ENCODE measurements at places on chromosomes 16 and 17.
A peak's percentile ranks its signal among the peaks of the same experiment; 100 is the strongest.

DNA sequence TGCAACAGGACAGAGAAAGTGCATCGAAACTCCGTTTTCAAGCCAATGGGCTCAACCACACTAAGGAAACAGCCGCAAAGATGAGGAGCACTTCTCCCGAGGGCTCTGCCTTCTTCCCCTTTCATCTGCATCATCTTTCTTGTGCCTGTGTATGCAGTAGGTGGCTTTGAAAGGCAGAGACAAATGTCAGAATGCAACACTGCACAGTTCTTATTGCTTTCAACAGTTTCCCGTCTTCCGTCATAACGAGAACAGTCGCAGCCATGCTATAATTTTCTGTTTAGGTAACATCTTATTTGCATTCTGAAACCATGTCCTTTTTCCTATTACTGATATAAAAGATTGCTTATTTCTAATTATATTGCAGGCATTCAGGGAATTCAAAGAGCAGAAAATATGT lies 205.2 kb downstream of the SLC39A11 start:
- DNase-seq: no peak

GRCh38 chr16:86635176-86635876 lies 57.0 kb downstream of the FOXL1 start:
- no peak for DNase-seq

DNA sequence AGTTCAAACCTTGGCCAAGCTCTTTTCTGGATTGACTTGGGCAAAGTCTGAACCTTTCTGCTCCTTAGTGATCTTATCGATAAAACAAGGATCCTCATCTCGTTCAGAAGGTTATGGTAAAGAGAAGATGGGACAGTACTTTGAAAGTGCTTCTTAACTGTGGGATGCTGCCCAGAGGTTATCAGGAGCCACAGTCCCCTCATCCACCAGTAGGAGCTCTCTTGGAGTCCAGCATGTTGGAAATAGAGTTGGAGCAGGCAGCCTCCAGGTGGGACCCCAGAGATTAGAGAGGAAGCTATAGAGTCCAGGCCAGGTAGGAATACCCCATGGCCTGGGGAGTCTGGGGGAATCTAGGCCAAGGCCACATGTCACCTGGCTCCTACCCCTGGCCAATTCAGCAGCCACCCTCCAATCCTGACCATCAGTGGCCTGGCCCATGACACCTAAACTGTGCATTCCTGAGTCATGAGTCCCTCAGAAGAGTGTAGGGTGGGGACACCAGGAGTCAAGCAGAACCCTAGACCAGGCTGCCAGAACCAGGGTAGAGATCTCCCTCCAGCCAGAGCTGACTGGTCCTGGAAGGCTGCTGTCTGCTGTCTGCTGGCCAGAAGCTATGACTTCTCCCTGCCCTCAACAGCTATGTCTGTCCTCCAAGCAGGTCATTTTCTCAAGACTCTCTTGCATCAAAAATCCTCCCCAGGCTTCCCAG lies 144.3 kb downstream of the AIPL1 start:
- no peak for DNase-seq

- DNase-seq: no peak
Measured at GRCh38 chr16:70660672-70661350, 14.5 kb downstream of the IL34 start.

DNA sequence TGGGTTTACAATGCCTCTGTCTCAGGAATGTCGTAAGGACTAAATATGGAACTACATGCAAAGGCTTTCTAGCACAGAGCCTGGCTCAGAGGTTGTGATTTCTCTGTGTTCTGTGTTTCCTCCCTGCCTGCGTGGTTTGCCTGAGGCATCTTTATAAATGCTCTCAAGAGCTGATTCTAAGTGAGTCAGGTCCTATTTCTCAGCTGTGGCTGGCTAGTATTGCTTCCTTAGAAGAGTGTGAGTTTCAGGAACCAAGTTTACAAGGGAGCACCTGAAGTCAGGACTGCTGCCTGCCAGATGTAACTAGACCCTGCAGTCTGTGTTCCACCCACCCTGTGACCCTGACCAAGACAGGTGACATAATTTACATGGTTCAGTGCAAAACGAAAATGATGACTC lies 8.0 kb upstream of the CCL1 start:
- DNase-seq: no peak

DNA sequence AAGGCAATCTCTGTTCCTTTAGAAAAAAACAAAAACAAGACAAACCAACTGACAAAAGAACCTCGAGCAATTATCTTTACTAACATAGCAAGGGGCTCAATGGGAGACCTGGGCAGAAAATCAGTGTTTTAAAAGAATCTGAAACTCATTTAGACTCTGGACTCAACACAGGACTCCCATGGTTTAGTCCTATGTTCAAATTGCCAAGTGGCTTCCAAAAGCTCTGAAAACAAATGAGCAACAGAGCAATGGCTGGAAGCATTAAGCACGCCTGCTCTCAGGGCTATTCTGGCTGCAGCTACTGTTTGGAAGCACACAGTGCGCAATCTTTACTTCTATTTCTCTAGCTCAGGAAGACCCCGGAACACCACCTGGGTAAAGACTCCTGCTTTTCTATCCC lies 162.0 kb downstream of the AATF start:
- DNase-seq: no peak

DNA sequence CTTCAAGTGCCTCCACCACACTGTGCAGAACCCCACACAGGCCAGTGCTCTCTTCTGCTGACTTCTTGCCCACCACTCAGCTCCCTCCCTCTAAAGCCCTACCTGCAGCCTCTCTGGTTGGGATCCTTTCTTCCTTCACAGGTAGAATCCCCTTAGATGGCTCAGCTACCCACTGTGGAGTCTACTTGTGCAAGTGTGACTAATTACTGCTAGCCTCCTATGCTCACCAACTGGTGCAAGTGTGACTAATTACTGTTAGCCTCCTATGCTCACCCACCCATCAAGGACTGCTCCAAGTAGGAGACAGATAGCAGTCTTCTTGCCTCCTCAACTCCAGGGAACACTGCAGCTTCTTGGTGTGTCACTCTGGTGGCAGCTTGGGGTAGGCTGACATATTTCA lies 43.6 kb downstream of the TEX14 start:
- no peak for DNase-seq

- no peak for DNase-seq
Measured at GRCh38 chr16:27319257-27319965, 5.6 kb downstream of the IL4R start.

GRCh38 chr16:5058476-5058875 lies 7.3 kb downstream of the C16orf89 start:
- no peak for DNase-seq

DNA sequence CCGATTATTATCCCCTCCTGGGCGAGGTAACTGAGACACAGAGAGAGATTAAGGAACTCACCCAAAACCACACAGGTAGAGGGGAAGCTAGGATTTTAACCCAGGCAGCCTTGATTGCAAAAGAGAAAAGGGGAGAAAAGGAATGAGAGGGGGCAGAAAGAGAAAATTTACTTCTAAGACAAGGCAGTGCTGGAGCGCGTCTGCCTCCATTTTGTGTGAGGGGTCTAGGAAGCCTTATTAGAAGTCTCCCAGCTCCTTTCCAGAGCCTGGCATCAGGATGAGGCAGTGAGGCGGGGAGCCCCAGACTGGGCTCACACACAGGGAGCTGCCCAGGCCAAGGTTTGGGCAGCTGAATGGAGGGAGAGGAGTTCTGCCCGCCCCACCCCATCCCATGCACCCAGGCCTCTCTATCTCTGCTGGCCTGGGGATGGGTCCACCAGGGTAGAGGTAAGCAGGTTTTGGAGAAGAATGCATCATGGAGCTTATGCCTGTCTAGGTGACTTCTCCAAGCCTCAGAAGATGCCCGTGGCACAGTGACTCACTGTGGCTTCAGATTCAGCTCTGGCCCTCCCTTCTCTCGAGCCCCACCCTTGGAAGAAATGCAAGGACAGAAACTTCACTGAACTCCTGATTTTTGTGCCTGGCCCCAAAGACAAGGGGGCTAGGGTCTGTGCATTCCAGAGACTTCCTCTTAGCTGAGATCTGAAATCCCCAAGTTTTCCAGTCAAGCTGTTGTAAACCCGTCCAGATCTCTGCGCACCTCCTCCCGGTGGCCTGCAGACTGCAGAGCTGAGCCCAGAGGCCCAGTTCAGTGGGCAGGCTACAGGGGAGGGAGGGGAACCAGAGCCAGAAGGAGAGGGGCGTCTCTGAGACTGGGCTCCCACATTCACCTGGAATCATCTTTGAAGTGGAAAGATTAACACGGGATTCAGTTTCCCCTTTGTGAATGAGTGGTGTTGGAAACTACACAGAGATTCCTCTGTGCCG lies 95.1 kb upstream of the CDH5 start:
- no peak for DNase-seq

- no peak for DNase-seq
Measured at GRCh38 chr17:69187294-69187693, 41.3 kb downstream of the ABCA10 start.

GRCh38 chr17:76983075-76983775 lies 115.0 kb downstream of the MGAT5B start:
- no peak for DNase-seq

DNA sequence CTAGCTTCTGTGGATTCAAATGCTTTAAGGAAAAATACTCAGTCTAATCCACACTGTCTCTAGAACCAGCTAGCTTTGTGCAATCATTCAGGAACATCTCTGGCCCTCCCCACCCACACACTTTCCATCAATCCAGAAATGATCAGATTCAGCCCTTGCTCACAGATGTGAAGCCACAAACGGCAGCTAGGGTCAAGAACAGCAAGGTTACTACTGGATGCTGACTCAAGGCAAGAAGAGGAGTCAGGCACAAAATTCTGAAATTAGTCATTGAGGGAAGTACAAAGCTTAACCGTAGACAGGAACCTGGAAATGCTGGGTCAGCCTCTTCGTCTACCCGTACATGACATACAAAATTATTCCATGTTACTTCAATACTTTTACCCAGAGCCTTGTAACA lies 174.6 kb downstream of the CDH13 start:
- DNase-seq: no peak

GRCh38 chr17:47952171-47953021 lies 5.3 kb downstream of the PRR15L start:
- DNase-seq: no peak

GRCh38 chr17:28524476-28525424 lies 18.6 kb downstream of the FOXN1 start:
- DNase-seq: no peak

DNA sequence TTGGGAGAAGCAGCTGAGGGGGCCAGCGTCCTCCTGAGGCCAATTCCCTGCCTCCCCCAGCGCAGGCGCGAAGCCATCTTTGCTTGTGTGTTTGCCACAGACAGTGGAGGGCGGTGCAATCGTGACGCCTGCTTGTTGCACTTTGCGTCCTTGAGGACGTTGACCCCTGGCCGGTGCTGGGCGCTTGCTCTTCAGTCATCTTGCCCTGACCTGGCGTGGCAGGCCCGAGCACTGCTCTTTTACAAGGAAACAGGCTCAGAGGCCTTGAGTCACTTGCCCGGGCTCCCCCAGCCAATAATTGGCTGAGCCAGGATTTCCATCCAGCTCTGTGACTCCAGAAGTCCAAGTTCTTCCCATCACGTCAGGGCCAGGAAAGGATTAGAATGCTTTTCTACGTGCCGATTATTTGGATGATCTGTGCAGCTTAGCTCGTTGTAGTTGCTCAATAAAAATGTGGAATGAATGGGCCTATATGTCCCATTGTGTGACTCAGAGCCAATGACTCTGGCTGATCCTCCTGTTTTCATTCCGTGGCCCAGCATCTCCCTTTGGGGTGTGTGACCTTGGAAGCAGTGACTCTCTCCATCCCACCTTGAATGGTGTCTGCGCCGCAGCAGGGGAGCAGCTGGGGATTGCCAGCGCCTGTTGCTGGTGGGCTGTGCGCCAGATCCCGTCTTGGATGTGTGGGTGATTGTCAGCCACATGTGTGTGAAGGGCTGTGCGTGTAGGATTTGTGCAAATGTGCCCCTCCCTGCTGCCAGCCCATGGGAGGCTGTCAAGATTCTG lies 214.1 kb downstream of the SEC14L1 start:
- DNase-seq: no peak

- peak; percentile 92 for DNase-seq
Measured at GRCh38 chr17:49210158-49211029, at the start of the genes ABI3 and GNGT2. Gene ABI3, plus strand, starts transcription at chr17:49210707. Its CDS starts 18 bp downstream, at chr17:49210725. Gene GNGT2, minus strand, starts transcription at chr17:49210574. Its CDS starts 3,152 bp downstream, at chr17:49207422.

- DNase-seq: peak; percentile 44
Measured at GRCh38 chr16:57349212-57350031, 9.2 kb upstream of the CCL22 start.

DNA sequence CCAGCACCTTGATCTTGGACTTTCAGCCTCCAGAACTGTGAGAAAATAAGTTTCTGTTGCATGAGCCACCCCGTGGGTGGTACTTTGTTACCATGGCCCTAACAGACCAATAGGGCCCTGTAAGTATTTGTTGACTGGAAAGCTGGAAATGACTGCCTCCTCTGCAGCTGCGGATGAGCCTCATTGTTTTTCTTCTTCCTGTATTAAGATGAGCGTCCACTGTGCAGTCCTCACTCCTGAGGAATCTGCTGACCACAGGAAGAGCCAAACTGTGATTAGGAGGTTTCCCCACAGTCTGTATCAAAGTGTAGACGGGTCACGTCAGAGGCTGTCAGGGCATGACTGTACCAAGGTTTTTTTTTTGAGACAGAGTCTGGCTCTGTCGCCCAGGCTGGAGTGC lies 12.2 kb upstream of the AKTIP start:
- DNase-seq: no peak

GRCh38 chr16:28326881-28327610 lies 34.7 kb downstream of the SBK1 start:
- DNase-seq: no peak

- DNase-seq: no peak
Measured at GRCh38 chr17:13792314-13792713, 190.6 kb upstream of the HS3ST3A1 start.

GRCh38 chr17:49990921-49991320 lies 4.1 kb downstream of the DLX3 start:
- no peak for DNase-seq

DNA sequence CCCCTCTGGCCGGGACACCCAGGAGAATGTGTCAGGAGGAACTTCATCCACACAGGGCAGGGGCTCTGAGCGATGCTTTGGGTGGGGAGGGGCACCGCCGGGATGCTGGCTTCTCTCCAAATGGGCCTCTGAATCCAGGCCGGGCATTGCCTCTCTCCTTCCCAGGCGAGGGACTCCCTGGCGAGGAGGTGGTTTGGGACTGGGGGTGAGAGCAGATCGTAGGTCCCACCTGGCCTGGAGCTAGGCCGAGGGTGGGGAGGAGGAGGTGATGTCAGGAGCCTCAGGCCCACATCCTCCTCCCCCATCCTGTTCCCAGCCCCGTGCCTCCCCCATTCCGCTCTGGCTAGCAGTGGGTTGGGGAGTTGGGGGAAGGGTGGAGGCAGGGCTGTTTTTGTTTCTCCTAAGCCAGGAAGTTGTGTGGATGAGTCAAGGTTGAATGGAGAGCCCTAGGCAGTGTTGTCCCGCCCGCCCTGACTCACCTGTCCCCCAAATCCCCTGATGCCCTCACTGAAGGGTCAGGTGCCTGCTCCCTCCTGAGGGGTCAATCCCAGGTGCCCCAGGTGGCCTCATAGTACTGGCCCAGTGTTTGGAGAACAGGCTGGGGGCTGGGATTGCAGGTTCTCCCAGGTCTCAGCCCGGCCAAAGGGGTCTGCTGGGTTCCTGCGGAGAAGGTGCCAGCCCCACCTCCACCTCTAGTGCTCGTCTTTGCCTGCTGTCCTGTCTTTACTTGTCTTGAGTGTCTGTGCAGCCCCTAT lies 2.8 kb downstream of the GRB7 start:
- no peak for DNase-seq
